ENCODE measurements at places on chromosomes 3 and 15. TPM values are rescaled to one million over a fixed set of nuclear protein-coding genes. Genes with fewer than 3 reads are reported as not detected.

- H3K27ac ChIP-seq = peak overlapping the region; percentile 47
- no peak for DNase-seq
- H3K4me1 ChIP-seq = peaks cover 3% of the 10 kb centered on the region
- no peaks in the 10 kb centered on the region for H3K27me3 ChIP-seq
- H3K4me3 ChIP-seq = peak overlapping the region; percentile 17
Measured at GRCh38 chr3:143977341-143978262, 6.0 kb downstream of the DIPK2A start.

- H3K27me3 ChIP-seq = no peaks in the 10 kb centered on the region
- peak; percentile 85 for DNase-seq
- peaks cover 1% of the 10 kb centered on the region for H3K36me3 ChIP-seq
- no peak overlapping the region for H3K4me3 ChIP-seq
- peak overlapping the region; percentile 91 for H3K27ac ChIP-seq
Measured at GRCh38 chr3:52845157-52845556, 10.3 kb upstream of the MUSTN1 start.

DNA sequence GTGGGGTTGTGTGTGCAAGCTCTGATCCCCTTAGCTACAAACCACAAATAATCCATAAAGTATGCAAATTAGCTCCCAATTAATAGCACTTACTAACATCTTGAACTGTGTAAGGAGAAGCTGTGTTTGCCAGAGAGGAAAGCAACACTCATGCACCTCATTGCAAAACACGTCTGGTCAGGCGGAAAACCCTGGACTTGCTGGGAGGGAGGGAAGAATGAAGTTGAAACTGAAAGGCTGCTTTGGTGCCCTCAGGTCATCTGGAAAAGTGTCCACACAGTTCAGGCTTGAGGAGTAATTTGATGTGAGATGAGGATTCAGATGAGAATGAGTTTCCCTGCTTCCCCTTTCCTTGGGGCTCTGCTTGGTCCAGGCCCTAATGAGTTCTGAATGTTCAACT lies 185.5 kb upstream of the ANKRD28 start:
- DNase-seq = no peak
- no peaks in the 10 kb centered on the region for H3K4me1 ChIP-seq
- no peak overlapping the region for H3K4me3 ChIP-seq
- no peaks in the 10 kb centered on the region for H3K27me3 ChIP-seq

- no peaks in the 10 kb centered on the region for H3K4me1 ChIP-seq
- H3K27ac ChIP-seq = no peak overlapping the region
- no peak for DNase-seq
- H3K27me3 ChIP-seq = no peaks in the 10 kb centered on the region
Measured at GRCh38 chr3:154111365-154111935, 9.7 kb upstream of the ARHGEF26 start.

- peak overlapping the region; percentile 43 for H3K27ac ChIP-seq
- H3K4me3 ChIP-seq = no peak overlapping the region
- DNase-seq = no peak
- H3K36me3 ChIP-seq = no peaks in the 10 kb centered on the region
- no peaks in the 10 kb centered on the region for H3K27me3 ChIP-seq
Measured at GRCh38 chr15:36501063-36501678, 78.3 kb upstream of the CDIN1 start.

DNA sequence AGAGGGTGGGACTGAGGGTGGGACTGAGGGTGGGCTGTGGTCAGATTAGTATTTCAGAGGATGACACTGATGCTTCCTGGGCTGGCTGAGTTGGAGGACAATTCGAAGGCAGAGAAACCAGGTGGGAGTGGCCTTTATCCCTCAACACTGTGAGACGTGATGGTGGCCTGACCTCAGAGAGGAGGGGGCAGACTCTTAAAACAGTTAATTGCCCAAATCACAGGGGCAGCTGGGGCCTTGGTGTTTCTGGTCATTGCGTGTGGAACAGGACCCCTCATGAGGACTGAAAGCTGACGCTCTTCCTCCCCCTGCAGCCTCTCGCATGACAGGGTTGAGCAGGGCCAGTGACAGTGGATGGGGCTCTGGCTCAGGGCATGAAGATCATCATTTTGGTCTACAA lies 18.7 kb downstream of the DNASE1L3 start:
- no peak for DNase-seq
- H3K27ac ChIP-seq = no peak overlapping the region
- H3K4me3 ChIP-seq = no peak overlapping the region

GRK7 gene
- total RNA-seq = 0.23 TPM

KNG1 gene
- total RNA-seq = not detected

Data from aorta (tissue), 5 donors.